ENCODE measurements at places on chromosomes 5 and 9.

DNA sequence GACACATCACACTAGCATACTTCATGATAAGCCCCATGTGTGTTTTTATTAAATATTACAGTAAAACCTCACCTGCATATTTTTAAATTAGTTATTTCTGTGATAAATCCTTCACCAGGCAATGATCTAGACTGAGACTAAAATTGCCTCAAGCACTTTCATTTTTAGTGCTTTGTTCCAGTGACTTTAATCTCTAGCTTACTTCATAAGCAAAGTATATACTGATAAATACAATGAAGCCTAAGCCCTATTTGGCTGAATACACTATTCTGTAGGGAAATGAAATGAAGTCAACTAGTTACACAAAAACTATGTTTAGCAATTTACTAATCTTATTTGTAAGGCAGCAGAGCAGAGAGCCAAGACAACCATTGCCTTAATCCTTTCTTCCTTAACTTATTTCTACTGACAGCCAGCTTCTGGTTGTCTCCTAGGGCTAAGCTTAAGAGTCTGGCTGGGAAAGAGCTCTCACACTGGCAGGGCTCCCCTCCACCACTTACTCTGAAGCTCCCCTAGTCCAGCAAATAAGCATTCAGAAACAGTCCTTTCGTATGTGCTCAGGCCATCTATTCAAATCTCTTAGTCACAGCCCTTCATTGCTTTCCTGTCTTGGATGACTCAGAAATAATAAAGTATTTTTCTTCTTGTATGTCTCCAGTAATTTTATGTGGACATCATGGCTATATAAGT lies 31.4 kb upstream of the MTAP start:
- no peak for DNase-seq

DNA sequence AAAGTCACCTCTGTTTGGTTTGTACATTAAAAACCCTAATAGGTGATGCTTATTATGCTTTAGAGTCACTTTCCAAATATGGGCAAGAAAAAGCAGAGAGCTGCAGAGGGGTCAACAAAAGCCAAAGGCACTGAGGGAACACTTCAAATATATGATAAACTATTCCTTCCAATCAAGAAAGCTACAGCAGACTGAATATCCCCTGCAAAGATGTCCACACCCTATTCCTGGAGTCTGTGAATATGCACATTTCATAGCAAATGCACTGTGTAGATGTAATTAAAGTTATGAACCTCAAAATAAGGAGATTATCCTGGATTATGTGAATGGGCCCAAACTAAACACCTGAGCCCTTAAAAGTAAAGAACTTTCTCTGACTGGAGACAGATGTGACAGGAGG lies 74.3 kb downstream of the ABCA1 start:
- DNase-seq = no peak

- no peak for DNase-seq
Observed at GRCh38 chr9:70040376-70040903, 3.2 kb upstream of the MAMDC2 start.

DNA sequence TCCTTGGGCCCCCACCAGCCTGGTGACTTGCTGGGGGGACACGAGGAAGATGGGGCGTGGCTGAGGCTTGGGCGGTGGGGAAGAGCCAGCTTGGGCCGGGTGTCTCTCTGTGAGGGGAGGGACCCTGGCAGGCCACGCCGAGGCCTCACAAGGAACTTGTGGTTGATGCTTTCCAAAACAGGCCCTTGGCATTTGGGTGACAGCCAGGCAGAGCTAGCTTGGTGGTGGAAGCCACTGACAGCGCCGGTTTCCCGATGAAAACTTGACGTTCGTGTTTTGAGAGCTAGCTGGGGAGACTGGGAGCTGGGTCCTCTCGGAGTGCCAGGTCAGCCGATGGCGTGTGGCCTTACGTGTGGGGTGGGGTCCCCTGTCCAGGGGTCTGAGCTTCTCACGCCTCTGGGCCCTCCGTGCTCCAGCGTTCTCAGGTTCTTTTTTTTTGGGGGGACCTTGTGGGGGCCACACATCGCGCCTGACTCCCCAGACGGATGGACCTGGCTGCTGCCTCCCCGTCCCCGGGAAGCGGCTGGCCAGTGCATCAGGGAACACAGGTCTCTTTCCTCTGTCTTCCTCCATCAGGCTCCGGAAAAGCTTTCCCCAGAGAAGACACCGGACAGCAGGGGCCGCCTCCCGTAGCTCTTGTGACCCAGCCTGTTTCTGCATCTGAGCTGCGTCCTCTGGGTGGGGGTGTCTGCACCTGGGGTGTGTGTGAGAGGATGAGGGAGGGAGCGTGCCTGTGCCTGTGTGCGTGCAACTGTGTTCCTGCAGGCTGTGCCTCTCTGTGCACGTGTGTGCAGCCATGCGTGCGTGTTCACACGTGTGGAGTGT lies 129.3 kb upstream of the LPCAT1 start:
- no peak for DNase-seq

DNA sequence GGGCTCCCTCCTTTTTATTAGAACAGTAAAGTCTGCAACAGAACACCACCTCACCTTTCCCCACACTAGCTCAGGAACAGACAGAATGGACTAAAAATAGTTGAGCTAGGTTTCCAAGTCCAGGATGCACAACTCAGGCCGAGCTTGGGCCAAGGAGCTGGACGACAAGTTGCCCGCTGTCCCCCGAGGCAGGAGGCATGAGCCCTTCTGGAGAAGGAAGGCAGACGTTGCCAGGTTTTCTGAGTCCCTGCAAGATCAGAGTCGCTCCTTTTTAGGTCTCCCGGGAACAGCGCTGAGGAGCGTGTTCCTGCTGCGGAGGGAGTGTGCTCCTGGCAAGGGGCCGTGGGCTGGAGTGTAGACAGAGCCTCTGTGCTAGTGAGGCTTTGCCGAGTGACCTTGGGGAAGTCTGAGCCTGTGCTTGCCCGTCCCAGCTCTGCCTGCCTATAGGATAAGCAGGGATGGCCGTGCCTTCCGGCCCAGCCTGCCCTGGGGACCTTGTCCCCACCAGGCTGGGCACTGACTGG lies 121.6 kb downstream of the WNK2 start:
- no peak for DNase-seq

GRCh38 chr5:79712741-79713140 lies 23.1 kb downstream of the CMYA5 start:
- DNase-seq = no peak

DNA sequence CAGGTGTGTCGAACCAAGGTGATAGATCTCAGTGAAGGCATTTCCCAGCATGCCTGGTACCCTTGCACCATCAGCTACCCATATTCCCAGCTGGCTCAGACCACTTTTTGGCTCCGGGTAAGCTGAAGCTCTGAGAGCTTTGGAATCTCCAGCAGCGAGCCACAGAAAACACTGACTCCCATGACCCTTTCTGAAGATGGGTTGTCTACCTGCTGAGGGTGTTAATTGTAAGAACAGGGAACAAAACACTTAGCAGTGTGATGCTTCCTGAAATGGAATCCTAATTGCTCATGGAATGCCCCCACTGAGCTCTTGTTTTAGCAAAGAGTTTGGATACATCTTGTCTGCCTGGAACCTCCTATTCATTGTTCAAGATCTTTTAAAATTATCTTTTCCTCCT lies 177.7 kb downstream of the PAPPA start:
- DNase-seq = no peak

DNA sequence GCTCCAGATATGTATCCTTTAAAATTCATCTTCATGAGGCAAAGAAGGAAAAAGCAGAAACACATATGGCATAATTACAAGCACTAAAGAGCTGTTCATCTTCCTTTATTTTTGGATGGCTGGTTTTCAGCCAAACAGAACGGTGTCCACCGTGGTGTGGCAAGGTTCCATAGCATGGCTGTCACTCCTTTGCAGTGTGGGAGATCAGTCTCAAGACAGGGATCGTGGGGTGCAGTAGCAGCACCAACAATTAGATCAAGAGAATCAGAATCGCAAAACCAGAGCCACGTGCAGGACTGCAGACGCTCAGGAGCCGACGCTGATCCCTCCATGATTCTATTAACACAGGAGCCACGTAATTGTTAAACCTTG lies 79.5 kb downstream of the SEMA4D start:
- no peak for DNase-seq

DNA sequence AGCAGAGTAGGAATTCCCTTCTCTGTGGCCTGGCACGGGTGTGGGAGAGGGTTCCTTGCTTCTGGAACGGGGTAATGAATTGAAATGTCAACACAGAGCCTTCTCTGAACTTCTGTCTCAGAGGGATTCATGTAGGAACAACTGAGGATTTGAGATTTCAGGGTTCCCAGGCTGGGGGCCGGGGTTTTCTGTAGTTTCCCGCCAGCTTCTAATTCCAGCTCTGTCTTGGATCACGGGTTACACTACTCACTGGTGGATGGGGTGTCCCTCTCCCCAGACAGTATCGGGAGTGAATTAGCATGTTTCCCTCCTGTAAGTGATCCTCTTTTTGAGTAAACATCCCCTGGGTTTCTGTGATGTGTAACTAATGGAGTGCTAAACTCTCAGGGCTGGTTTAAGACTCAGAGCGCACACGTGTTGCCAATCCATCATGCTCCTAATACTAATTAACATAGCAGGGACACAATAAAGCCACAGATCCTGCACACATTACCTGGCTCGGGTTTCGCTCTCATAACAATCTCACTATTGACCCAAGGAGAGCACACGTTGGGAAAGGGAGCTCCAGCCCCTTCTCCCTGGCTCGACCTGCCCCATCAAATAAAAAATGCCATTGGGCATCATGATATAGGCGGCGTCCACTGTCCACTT lies 18.1 kb upstream of the DMRT2 start:
- no peak for DNase-seq

Measured in hematopoietic multipotent progenitor cell treated with erythropoietin and hydrocortisone succinate and interleukin-3 and kit ligand, for 15 days (in vitro differentiated cells).